ENCODE measurements at places on chromosomes 3 and 15. TPM values are rescaled to one million over a fixed set of nuclear protein-coding genes. Genes with fewer than 3 reads are reported as not detected.

LPCAT4 gene
- total RNA-seq: 17.6 TPM

SLC9C1 gene
- not detected for total RNA-seq

UBE2E2 gene
- 36.3 TPM for total RNA-seq

OSTN gene
- not detected for total RNA-seq

SLC15A2 gene
- total RNA-seq: 0.16 TPM

TM2D3 gene
- 21.3 TPM for total RNA-seq

ACAN gene
- total RNA-seq: 0.63 TPM

SERPINI2 gene
- not detected for total RNA-seq

DAZL gene
- total RNA-seq: not detected

AP3B2 gene
- 0.16 TPM for total RNA-seq

EFCAB12 gene
- total RNA-seq: not detected

Data from mesangial cell (primary cell).